ENCODE measurements at places on chromosomes 16 and 17.
A peak's percentile ranks its signal among the peaks of the same experiment; 100 is the strongest.

GRCh38 chr17:43024407-43025289 is at the start of gene RND2:
RND2 (plus strand) TSS chr17:43025231; CDS start chr17:43025348, 117 bp downstream.
- DNase-seq: peak; percentile 80

DNA sequence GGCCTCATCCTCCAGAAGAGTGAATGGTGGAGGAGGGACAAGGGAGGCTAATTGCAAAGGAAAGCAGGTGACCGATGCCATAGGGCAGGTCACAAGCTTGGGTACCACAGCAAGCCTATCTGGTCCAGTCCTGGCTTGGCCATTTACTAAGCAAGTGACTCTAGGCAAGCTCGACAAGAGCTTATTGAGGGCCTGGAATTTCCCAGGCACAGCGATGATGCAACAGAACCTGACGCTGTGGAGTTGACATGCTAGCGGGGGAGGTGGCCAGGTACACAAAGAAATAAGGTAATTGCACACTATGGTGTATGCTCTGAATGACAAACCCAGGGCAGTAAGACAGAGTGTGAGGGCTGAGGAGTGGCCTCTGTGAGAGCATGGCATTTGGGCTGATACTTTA is 98.5 kb downstream of the PGS1 start:
- no peak for DNase-seq

DNA sequence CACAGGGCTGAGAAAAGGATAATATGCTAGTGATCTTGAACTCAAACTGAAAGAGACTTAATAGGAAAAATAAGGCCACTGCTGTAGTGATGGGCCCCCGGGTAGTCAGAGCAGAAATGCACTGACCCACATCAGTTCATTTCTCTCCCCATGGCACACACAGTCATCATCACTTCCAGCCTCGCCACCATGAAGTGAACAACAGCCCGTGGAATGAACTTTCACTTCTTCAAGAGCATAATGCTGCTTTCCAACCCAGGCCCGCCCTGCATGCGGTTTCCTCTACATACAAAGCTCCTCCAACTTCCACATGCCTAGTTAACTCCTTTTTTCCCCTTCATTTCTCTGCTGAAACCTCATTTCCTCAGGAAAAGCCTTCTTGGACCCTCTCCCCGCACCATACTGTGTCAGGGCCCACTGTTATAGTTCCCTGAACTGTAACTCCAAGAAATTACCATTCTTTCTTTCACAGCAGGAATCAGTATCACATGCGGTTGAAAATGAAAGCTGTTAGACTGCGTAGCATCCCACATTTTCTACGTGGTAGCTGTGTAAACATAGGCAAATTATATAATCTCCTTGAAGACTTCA is 65.8 kb upstream of the SMIM36 start:
- no peak for DNase-seq

DNA sequence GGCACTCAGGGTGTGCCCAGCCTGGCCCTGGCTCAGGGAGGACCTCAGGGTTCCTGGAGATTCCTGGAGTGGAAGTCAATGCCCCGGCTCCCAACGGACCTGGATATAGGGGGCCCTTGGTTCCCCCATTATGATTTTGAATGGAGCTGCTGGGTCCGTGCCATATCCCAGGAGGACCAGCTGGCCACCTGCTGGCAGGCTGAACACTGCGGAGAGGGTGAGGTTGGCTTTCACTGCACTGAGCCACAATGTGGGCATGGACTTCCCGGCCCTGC is 23.6 kb downstream of the USP6 start:
- no peak for DNase-seq

- no peak for DNase-seq
Observed at GRCh38 chr17:3189961-3190360, 7.4 kb upstream of the OR1A2 start.

GRCh38 chr17:2814481-2815341 is 18.5 kb downstream of the RAP1GAP2 start:
- no peak for DNase-seq

DNA sequence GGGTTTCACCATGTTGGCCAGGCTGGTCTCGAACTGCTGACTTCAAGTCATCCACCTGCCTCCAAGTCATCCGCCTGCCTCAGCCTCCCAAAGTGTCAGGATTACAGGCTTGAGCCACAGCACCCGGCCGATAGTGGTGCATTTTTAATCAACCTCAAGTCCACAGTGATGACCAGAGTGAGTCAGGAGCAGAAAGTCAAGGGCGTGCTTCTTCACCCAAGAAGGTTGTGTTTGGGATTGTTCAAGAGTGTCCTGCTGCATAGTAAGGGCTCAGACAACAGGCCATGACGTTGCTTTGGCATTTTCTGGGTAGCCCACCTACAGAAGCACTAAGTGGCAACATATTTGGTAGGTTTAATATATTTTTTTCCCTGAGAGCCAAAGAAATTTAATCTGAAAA is 108.3 kb upstream of the FAM20A start:
- no peak for DNase-seq

GRCh38 chr17:5220074-5220473 is 14.6 kb downstream of the SCIMP start:
- DNase-seq: no peak

- no peak for DNase-seq
Observed at GRCh38 chr16:67547423-67548264, 14.7 kb upstream of the CTCF start.

- no peak for DNase-seq
Observed at GRCh38 chr17:37048811-37049210, 100.1 kb downstream of the AATF start.

DNA sequence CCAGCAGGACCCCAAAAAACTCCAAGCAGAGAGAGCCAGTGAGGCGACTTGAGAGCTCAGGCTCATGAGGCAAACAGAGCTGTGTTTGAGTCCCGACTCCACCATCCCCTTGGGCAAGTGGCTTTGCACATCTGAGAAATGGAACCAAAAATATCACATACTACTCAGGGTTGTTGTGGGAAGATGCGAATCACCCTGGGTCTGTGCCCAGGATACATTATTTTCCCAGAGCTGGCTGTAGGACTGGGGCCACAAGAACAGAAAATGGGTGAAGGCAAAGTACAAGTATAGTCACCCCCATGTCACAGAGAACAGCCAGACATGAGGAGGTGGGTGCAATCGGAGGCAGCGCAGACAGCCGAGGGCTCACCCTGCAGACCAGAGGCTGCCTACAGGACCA is 127.3 kb downstream of the GAS7 start:
- DNase-seq: no peak

- DNase-seq: no peak
Observed at GRCh38 chr17:72996791-72997190, 95.7 kb downstream of the SLC39A11 start.

DNA sequence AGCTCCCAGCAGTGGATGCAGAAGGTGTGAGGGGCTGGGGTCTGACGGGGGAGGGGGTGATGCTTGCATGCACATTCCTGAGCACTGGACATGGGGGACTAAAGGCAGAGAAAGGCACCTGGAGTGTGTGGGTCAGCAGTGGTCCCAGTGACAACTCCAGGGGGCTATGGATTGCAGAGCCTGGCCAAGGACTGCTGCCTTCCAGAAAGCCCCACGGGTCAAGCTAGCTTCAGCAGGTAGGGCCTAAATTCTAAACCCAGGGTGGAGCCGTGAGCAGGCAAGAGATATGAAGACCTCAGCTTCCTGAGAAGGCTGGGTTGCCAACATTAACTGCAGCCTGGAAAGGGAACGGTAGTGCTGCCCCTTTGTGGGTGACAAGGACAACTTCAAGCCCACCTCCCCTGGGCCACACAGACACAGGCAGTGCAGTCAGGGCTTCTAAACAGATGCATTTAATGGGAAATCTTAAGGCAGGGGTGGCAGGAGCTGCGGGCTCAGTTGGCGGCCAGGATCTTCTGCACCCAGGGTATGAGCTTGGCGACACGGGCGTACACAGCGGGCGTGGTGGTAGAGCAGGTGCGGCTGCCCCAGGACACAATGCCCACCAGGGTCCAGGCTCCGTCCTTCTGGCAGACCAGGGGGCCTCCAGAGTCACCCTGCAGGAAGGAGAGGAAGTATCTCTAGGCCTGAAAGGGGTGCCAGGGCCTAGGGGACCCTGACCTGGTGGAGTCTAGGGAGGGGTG is 3.1 kb downstream of the CTRB2 start:
- no peak for DNase-seq

- no peak for DNase-seq
Observed at GRCh38 chr16:89545831-89546574, 14.5 kb upstream of the RPL13 start.

GRCh38 chr16:57865746-57866528 is 63.6 kb upstream of the KIFC3 start:
- no peak for DNase-seq

GRCh38 chr16:21084631-21085225 is 65.9 kb downstream of the DNAH3 start:
- DNase-seq: no peak

GRCh38 chr17:57745242-57745641 is at the start of gene CCDC182:
CCDC182 (minus strand) TSS chr17:57745299; CDS start chr17:57745272, 27 bp downstream.
- no peak for DNase-seq

GRCh38 chr16:23827057-23827456 is 8.7 kb upstream of the PRKCB start:
- DNase-seq: no peak

GRCh38 chr17:55751720-55752250 is 934 bp downstream of the PCTP start:
- no peak for DNase-seq

- no peak for DNase-seq
Observed at GRCh38 chr17:412211-413015, 59.8 kb upstream of the RPH3AL start.

GRCh38 chr17:58200024-58200633 is 7.6 kb downstream of the EPX start:
- DNase-seq: no peak

- DNase-seq: no peak
Observed at GRCh38 chr16:88871349-88871702, 4.9 kb upstream of the PABPN1L start.

GRCh38 chr17:48526608-48527546 is 3.9 kb downstream of the HOXB1 start:
- DNase-seq: no peak

GRCh38 chr17:41559548-41559947 is 12.3 kb downstream of the KRT9 start:
- no peak for DNase-seq

DNA sequence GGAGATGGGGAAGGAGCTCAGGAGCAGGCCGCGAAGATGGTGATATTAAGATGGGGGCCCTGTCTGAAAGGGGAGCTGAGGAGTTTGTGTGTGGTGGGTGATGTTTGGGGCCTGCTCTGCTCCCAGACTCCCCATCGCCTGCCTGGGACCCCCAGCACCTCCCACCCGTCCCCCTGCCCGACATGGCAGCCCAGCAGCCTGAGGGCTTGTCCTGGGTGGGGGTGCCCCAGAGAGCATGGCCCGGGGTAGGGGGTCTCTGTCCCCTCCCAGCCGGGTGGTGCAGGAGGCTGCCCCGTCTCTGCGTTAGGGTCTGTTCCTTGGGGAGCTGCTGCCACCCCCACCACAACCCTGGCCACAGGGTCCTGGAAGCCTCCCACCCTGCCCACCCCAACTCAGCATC is 5.2 kb downstream of the CDH15 start:
- DNase-seq: no peak

DNA sequence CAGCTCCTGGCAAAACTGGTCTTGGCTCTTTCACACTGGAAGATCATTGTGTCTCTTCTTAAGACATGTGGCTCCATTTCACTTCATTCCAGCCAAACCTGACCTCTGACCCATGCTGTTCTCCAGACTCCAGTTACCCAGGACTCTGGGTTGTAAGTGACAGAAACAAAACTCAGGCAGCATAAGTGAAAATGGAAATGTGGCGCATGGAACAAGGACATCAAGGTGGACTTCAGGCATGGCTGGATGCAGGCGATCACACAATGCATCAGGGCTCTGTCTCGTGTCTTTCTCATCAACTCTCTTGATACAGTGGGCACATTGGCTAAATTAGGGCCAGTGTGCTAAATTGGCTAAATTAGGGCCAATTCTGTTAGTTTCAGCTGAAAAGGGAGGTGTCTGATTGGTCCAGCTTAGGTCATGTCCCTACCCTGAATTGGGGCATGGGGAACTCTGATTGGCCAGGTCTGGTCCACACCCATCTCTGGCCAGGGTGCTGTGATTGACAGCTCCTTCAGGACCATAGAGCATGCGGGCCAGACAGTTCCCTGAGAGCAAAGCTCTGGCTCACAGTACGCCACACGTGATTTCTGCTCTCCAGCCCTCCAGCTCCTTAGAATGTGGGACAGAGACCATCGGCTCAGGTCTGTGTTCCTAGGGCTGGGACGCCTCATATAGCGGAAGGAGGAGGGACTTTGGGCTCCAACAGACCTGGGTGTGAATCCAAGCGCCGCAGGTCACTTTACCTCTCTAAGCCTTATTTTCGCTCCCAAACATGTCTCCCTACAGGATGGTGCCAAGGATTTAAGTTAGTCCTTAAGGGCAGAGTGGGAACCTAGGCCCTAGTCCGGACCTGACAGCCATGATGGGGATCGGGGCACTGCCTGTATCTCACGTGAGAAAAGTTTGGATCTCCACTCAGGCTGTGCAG is 17.5 kb downstream of the SOCS1 start:
- no peak for DNase-seq

DNA sequence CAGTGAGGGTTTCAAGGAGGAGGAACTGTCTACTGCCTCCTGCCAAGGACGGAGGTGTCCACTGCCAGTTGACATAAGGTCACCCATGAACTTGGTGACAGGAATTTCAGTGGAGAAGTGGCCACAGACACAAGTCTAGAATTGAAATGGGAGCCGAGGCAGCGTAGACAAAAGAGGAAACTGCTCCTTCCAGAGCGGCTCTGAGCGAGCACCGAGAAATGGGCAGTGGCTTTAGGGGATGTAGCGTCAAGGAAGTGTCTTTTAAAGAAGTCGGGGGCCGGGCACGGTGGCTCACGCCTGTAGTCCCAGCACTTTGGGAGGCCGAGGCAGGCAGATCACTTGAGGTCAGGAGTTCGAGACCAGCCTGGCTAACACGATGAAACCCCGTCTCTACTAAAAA is 3.1 kb upstream of the SERPINF1 start:
- no peak for DNase-seq

DNA sequence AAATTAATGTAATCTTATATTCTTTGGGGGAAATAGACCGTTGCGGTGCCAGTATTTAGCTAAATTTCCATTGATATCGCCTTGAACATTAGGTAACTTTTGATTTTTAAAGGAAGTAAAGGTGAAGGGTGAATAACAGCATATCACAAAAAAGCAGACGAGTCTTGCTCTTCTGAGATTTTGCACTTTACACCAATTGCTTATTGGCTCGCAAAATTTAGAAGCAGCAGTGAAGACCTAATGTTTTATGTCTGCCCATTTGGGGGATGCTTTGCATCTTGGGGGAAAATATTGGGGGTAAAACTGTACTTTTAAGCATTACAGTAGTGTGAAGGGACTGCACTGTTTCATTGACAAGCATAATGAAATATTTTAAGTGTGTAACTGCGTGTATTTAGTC is 934 bp downstream of the MAP2K6 start:
- DNase-seq: no peak
